ENCODE measurements at places on chromosomes 5 and 9.

- DNase-seq, result no peak
These were observed 593.7 kb upstream of the ACO1 start for GRCh38 chr9:31790720-31791119.

- DNase-seq, result no peak
These were observed 15.3 kb upstream of the AJM1 start for GRCh38 chr9:136826703-136827582.

DNA sequence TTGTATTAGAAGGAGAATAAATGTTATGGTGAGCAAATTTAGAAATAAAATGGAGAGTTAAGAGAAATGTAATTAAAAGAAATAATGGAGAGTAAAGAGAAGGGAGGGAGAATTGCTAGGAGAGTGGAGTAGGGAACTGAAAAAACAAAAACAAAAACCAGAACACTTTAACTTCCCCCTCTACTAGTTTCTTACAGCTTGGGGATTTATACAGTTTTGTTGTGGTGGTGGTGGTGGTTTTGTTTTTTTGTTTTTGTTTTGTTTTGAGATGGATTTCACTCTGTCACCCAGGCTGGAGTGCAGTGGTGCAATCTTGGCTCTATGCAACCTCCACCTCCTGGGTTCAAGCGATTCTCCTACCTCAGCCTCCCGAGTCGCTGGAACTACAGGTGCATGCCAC, 322.4 kb downstream of the TMEM167A start:
- no peak for DNase-seq

GRCh38 chr5:151406322-151406947, 41.0 kb upstream of the SLC36A1 start:
- DNase-seq, result no peak

DNA sequence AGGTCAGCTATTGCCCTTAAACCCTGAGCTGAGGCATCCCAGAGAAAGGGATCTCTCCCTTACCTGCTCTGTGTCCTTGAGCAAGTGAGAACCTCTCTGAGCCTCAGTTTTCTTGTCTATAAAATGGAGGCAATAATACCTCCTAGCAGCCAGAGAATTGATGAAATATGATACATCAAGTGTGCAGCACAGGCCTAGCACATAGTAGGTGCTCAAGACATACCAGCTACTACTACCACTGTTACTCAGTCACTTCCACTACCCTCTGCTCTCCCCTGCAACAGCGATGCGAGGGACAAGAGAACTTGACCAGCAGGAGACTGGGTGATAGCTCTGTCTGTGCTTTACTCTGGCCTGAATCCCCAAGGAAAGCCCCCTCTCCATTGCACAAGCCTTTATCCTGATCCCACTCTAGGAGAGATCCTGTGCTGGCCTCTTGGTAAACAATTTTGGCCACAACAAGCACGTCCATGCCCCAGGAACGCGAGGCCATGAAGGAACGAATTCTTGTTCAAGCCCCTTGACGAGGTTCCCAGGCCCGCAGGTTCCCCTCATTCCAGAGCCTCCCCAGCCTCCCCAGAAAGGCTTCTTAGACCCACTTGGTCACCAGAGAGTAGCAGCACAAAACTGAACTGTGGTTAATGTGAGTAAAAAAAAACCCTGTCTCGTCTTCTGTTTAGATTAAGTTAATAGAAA, 39.4 kb downstream of the LRSAM1 start:
- no peak for DNase-seq

GRCh38 chr5:68843624-68844364, 250.0 kb upstream of the SLC30A5 start:
- no peak for DNase-seq

DNA sequence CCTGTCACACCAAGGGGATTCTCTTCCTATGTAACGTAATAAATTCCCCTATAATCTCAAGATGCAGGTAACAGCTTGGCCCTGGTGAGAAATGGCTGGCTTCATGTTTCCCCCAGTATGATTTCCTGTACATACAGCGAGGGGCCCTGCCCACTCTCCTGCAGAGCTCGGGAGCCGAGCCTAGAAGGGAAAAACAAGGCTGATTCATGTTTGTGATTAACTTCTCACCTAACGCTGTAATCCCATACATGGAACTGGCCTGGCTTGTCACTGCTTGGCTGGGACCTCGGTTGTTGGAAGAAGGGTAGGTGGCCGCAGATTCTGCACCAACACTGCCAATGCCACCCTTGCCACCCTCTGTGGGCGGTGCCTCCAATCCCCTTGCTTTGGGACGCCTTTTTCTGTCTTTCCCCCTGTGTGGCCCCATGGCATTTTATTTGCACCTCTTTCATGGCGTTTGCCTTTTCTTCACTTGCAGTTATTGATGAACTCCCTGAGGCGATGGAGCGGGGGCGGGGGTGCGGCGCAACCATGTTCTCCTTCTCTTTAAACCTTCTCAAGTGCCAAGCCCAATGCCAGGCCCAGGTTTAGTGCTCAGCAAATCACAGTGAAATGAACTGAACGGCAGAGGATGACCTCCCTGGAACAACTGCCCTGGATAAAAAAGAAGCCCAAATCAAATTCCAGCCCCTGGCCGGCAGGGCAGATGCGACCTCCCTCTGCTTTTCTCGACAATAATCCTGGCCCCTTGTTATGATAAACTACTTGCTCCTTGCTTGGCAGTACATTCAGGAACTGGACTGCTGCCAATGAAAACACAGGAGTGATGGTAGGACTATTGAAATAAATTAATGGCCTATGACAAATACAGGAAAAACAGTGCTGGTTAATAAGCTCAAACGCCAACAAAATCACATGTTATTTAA, 108.1 kb downstream of the TMEM174 start:
- DNase-seq, result no peak

- no peak for DNase-seq
These were observed 37.1 kb upstream of the NTNG2 start for GRCh38 chr9:132124800-132125199.

GRCh38 chr5:149545327-149545726, 5.9 kb downstream of the CSNK1A1 start:
- no peak for DNase-seq
